H9 (cell line): ENCODE measurements at places on chromosomes 3 and 15. TPM values are rescaled to one million over a fixed set of nuclear protein-coding genes. Genes with fewer than 3 reads are reported as not detected.

- no peak overlapping the region for H3K27ac ChIP-seq
- no peak for DNase-seq
- H3K27me3 ChIP-seq: no peaks in the 10 kb centered on the region
- no peaks in the 10 kb centered on the region for H3K36me3 ChIP-seq
Observed at GRCh38 chr3:94778814-94779494, 716.1 kb downstream of the NSUN3 start.

- H3K4me1 ChIP-seq: no peaks in the 10 kb centered on the region
- no peaks in the 10 kb centered on the region for H3K27me3 ChIP-seq
- DNase-seq: no peak
- H3K27ac ChIP-seq: no peak overlapping the region
- H3K4me3 ChIP-seq: no peak overlapping the region
- peaks cover 20% of the 10 kb centered on the region for H3K36me3 ChIP-seq
Observed at GRCh38 chr15:85646538-85647091, 148.1 kb downstream of the KLHL25 start.

- no peaks in the 10 kb centered on the region for H3K27me3 ChIP-seq
- peak; percentile 66 for DNase-seq
- no peaks in the 10 kb centered on the region; the same call in 1 of the 2 replicates for H3K4me1 ChIP-seq
- H3K36me3 ChIP-seq: peaks cover 26% of the 10 kb centered on the region
Observed at GRCh38 chr3:155714295-155714718, 30.6 kb downstream of the PLCH1 start.

Gene DUOX2
- total RNA-seq: 0.29 and 0.42 TPM in 2 replicates

Gene ETV5
- 7.7 and 8.0 TPM in 2 replicates for total RNA-seq

- H3K27ac ChIP-seq: no peak overlapping the region
- no peak for DNase-seq
- no peak overlapping the region for H3K4me3 ChIP-seq
- no peaks in the 10 kb centered on the region for H3K36me3 ChIP-seq
Observed at GRCh38 chr3:29720665-29721064, 439.8 kb downstream of the RBMS3 start.

DNA sequence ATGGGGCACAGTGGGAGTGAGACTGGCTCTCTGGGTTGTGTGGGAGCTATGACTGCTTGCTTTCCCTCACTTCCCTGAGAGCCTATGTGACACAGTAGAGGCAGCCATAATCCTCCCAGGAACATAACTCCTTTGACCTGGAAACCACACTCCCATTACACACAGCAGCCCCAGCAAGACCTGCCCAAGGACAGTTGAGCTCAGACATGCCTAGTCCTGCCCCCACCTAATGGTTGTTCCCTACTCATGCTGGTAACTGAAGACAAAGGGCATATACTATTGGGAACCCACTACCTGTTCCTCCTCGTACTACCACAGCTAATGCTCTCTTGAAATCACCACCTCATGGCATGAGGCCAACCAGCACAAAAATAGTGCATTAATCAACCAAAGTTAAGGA lies 550.4 kb upstream of the ARPP21 start:
- H3K27ac ChIP-seq: no peak overlapping the region
- H3K4me1 ChIP-seq: no peaks in the 10 kb centered on the region
- peaks cover 6% of the 10 kb centered on the region; the same call in 1 of the 3 replicates for H3K36me3 ChIP-seq
- H3K4me3 ChIP-seq: no peak overlapping the region
- no peak for DNase-seq

GRCh38 chr3:42819351-42819965 lies 10.2 kb downstream of the ACKR2 start:
- peak; percentile 35 for DNase-seq
- H3K36me3 ChIP-seq: no peaks in the 10 kb centered on the region
- H3K27me3 ChIP-seq: no peaks in the 10 kb centered on the region

- peaks cover 33% of the 10 kb centered on the region for H3K4me1 ChIP-seq
- H3K4me3 ChIP-seq: no peak overlapping the region
- H3K36me3 ChIP-seq: peaks cover 7% of the 10 kb centered on the region
- no peak overlapping the region for H3K27ac ChIP-seq
- no peaks in the 10 kb centered on the region for H3K27me3 ChIP-seq
- no peak for DNase-seq
Observed at GRCh38 chr3:66490214-66490613, 10.6 kb downstream of the LRIG1 start.

GRCh38 chr3:149654188-149654601 lies 3.6 kb downstream of the WWTR1 start:
- H3K36me3 ChIP-seq: peaks cover 31% of the 10 kb centered on the region
- H3K4me3 ChIP-seq: peak overlapping the region; percentile 11; the same call in 1 of the 2 replicates
- DNase-seq: no peak
- no peaks in the 10 kb centered on the region; the same call in 1 of the 2 replicates for H3K4me1 ChIP-seq

DNA sequence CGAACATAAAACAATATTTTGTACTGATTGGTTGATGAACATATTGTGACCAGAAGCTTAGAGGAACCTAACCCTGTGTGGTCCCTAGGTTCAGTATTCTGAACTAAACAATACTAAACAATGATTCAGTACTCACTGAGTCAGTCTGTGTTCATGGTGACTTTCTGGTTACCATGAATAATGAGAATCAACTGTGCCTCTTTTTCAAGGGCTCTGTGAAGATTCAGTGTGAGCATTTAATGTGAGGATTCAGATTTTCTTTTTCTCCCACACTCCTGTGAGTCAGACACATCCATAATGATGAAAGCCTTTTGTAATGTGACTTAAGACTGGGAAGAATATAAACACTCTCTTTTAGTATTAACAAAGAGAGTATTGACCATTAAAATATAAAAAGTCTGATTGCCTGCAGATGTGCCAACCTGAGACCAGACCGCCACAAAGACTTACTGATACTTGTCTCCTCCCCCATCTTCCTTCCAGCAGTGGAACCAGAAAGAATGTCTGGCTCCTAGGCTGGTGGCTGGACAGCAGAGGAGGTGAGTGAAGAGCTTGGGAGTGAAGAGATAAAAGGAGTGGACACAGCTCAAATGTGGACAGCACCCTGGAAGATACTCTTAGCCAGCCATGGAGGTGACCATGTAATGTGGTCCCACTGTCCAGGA lies 17.6 kb upstream of the ACTL6A start:
- no peak for DNase-seq
- no peak overlapping the region for H3K27ac ChIP-seq
- no peaks in the 10 kb centered on the region; the same call in 1 of the 2 replicates for H3K4me1 ChIP-seq
- no peaks in the 10 kb centered on the region for H3K36me3 ChIP-seq
- no peaks in the 10 kb centered on the region for H3K27me3 ChIP-seq

DNA sequence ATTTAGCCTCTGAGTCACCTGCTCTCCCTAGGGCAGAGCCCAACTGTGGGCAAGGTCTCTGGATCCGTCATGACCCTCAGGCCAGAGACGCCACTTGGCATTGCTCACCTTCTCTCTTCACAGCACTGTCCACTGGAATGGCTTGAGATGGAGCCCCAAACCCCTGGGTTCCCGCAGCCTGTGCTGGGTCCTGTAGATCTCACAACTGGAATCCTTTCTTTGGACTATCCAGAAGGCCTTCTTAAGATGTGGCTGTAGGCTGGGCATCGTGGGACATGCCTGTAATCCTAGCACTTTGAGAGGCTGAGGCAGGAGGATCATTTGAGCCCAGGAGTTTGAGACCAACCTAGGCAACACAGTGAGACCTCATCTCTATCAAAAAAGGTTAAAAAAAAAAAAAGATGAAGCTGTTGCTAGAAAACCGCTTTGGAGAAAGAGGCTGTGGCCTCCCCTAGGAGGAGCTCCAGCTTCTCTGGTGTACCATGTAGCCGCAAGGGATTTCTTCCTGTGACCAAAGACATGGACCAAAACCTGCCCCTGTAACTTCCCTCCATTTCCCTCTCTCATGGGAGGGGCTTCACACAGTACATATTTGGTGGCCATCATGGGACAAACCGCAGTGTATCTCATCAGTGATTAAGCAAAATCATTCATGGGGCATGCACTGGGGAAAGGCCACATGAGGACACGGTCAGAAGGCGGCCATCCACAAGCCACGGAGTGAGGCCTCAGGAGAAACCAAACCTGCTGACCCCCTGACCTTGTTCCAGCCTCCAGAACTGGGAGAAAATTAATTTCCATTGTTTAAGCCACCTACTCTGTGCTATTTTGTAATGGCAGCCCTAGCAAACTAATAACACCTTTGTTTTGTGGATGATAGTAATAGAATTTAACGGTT lies 23.3 kb upstream of the BUB1B start:
- no peak overlapping the region for H3K4me3 ChIP-seq
- DNase-seq: peak; percentile 59
- no peak overlapping the region for H3K27ac ChIP-seq
- no peaks in the 10 kb centered on the region for H3K4me1 ChIP-seq
- no peaks in the 10 kb centered on the region for H3K27me3 ChIP-seq
- H3K36me3 ChIP-seq: no peaks in the 10 kb centered on the region

DNA sequence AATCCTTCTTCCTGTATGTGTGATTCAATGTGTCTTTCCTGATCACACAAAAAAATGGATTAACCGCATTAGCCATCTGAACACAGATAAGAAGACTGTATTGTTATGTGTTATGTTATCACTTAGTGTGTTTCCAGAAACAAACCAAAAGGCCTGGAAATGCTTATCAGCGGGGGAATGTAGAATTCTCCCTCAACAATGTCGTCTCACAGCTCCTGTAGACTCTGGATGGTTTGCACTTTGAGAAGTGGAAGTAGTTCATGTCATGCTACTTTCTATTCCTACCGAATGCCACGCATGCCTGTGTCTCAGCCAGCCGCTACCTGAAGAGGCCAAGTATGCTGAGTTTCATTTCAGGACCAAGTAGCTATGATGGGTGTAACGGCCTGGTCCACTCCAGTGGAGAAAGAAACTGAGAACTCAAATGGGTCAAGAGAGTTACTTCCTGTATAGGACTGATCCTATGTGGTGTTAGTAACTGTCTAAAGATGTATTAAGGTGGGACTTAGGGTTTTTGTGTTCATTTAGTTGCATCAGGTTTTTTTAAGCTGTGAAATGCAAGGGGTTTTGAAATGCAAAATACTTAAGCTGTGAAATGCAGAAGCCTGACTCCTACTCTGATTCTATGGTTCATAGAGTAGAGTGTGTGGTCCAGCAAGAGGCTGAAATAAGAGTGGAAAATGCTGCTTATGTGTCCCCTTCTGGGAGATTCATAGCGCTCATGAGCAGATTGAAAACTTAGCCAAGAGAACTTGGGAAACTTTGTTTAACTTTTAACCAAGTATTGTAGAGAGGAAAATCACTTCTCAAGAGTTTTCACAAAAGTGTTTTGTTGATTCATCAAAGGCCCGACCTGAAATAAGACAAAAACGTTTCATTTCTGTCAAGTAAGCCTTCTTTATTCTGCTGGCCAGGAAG lies 118.5 kb upstream of the LMOD3 start:
- peaks cover 16% of the 10 kb centered on the region; the same call in 1 of the 2 replicates for H3K4me1 ChIP-seq
- H3K27me3 ChIP-seq: no peaks in the 10 kb centered on the region
- no peak overlapping the region for H3K27ac ChIP-seq
- H3K4me3 ChIP-seq: peak overlapping the region; percentile 41; the same call in 2 of the 3 replicates
- DNase-seq: no peak

Gene AP3B2
- total RNA-seq: 9.8 and 10.6 TPM in 2 replicates

Gene CFAP100
- total RNA-seq: 0.26 and 0.44 TPM in 2 replicates

- no peak overlapping the region for H3K27ac ChIP-seq
- no peaks in the 10 kb centered on the region for H3K27me3 ChIP-seq
- H3K4me3 ChIP-seq: peak overlapping the region; percentile 43; the same call in 2 of the 3 replicates
- no peak for DNase-seq
Observed at GRCh38 chr15:63517202-63517601, 12.8 kb downstream of the USP3 start.

DNA sequence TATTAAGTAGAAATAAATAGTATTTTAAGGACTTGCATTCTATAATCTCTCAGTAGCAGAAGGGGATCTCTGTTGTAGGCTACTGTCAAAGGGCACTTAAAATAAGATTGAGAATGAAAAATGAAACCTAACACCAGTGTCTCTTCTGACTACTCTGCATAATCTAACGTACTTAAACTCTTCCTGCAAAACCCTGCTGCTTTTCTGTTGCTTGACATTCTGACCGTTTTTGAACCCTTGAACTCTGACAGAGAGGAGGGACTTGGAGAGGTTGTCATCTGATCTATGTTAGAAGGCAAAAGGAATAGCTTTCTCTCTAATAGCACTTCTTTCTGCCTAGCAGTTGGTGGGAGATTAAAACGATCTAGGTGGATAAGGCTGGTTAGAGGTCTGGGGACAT lies 204.6 kb downstream of the ZIC1 start:
- H3K4me3 ChIP-seq: no peak overlapping the region
- H3K27ac ChIP-seq: no peak overlapping the region
- H3K27me3 ChIP-seq: no peaks in the 10 kb centered on the region

- H3K4me3 ChIP-seq: no peak overlapping the region
- H3K27me3 ChIP-seq: no peaks in the 10 kb centered on the region; the same call in 1 of the 2 replicates
- H3K36me3 ChIP-seq: no peaks in the 10 kb centered on the region
- no peak for DNase-seq
- H3K27ac ChIP-seq: no peak overlapping the region
Observed at GRCh38 chr15:38625886-38626285, 61.3 kb upstream of the RASGRP1 start.

- H3K27ac ChIP-seq: no peak overlapping the region
- H3K4me3 ChIP-seq: no peak overlapping the region
- no peaks in the 10 kb centered on the region for H3K36me3 ChIP-seq
- H3K27me3 ChIP-seq: no peaks in the 10 kb centered on the region
Observed at GRCh38 chr15:39078026-39078425, 502.9 kb upstream of the THBS1 start.

- no peaks in the 10 kb centered on the region for H3K27me3 ChIP-seq
- DNase-seq: no peak
- H3K4me1 ChIP-seq: no peaks in the 10 kb centered on the region
- H3K27ac ChIP-seq: no peak overlapping the region
- H3K36me3 ChIP-seq: no peaks in the 10 kb centered on the region
Observed at GRCh38 chr3:155270063-155270462, 23.4 kb downstream of the STRIT1 start.

DNA sequence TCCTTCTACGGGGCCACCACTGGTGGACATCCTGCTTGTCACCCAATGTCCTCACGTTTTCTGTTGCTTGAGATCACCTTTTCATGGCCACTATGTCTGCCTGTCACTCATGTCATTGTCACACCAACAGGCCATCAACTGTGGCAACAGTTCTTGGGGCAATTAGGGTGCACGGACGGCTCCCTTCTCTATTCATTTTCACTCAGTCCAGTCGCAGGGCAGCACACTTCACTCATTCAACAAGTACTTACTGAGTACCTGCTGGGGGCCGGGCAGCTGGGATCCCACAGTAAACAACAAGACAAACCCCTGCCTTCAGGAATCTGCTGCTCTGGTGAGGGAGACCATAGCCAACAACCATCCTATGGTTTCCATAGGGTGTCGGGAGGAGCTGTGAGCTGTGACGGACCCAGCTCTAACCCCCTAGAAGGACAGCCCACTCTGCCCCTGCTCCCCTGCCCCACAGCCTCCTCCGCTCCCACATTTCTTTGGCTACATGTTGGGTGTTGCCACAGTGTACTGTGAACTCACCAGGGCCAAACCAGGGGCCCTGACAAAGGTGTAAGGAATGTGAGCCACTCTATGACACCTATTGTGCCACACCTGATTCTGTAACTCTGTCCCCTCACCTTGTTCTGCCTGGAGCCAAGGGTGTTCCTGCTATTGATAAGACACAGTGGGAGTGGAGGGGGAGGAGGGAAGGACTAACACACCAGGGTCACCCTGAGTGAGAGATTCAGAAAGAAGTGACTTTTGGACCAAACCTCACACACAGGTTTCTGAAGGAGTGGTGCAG lies 1.9 kb downstream of the VILL start:
- H3K36me3 ChIP-seq: no peaks in the 10 kb centered on the region
- no peaks in the 10 kb centered on the region for H3K27me3 ChIP-seq
- H3K4me1 ChIP-seq: no peaks in the 10 kb centered on the region; the same call in 1 of the 2 replicates
- H3K27ac ChIP-seq: no peak overlapping the region

GRCh38 chr3:142210608-142211007 lies 14.8 kb downstream of the GK5 start:
- no peaks in the 10 kb centered on the region for H3K27me3 ChIP-seq
- peaks cover 46% of the 10 kb centered on the region for H3K36me3 ChIP-seq
- H3K4me1 ChIP-seq: no peaks in the 10 kb centered on the region
- H3K27ac ChIP-seq: no peak overlapping the region
- DNase-seq: no peak
